NCI-H1930 (cell line): ENCODE measurements at places on chromosomes 16 and 17.

DNA sequence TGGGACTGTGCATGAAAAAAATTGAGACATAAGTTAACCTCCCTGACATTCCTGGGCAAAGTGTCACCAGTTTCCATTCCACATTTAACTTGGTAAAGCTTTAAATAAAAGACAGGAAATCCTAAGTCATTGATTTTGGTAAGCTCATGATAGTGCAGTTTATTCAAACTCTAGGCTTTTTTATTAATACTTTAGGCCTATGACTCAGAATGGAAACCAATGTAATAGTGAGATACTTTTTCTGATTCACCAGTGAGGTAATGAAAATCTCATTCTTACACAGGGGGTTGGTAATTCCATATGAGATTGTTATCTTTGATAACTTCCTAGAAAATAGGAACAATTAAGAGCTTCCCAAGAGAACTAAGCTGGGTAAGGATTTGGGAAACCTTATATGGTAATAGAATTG is 91.1 kb downstream of the NLK start:
- DNase-seq, result no peak

DNA sequence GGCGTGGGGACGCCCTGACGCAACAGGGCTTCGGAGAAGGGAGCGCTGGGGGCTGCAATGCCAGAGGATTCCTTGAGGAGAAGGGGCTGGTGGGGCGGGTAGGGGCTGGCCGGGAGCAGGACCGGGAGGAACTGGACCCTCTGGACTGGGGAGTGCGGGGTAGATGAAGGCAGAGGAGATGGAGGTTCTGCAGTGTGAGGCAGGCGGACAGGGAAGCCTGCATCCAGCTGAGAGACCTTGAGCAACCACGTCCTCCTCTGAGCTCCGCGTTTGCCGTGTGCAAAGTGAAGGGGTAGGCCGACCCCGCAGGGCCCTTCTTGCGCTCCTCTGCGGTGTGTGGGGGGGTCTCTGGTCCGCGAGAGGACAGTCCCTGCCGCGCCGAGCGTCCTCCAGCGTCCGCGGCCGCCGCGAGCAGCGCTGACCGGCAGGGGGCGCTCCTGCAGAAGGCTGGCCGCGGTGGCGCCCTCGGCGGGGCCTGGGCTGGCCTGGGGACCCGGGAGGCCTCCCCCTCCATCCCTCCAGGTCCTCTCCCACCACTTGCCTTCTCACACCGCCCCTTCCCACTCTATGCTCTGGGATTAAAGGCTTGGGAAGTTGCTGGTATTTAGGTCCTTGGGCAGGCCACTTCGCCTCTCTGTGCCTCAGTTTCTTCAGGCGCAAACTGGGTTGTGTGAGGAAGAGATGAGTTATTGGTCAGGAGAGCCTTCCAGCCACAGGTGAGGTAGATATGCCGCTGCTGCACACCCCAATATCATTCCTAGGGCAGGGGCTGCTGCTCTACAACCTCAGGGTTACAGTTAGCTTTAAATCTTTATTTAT is 9.6 kb upstream of the WNT9B start:
- DNase-seq, result peak; percentile 45

GRCh38 chr16:1488054-1488601 is 616 bp downstream of the PTX4 start:
- DNase-seq, result no peak

DNA sequence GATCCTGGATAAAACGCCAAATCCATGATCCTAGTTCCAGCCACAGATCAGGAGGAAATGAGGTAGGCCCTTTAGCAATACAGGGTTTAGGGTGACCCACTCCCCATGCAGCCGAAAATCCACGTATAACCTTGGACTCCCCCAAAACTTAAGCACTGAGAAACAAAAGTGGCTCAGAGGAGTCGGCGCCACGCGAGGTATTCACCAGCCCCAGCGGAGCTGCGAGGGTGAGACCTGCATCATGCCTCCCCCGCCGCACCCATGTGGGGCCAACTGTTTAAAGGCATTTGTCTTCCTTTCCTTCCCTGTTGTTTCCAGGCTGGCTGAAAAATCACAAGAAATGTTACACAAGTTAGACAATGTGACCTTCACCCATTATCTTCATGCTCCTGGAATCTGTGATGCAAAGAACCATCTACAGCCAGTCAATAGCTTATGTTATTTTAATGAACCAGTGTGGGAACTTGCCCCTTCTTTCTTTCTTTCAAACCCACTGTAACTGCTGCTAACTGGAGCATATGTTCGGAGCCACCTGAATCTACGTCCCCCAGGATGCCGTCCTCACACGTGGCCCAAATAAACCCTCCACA is 98.2 kb upstream of the METRNL start:
- no peak for DNase-seq

GRCh38 chr17:4599505-4600281 is 15.4 kb downstream of the SMTNL2 start:
- peak; percentile 42 for DNase-seq

DNA sequence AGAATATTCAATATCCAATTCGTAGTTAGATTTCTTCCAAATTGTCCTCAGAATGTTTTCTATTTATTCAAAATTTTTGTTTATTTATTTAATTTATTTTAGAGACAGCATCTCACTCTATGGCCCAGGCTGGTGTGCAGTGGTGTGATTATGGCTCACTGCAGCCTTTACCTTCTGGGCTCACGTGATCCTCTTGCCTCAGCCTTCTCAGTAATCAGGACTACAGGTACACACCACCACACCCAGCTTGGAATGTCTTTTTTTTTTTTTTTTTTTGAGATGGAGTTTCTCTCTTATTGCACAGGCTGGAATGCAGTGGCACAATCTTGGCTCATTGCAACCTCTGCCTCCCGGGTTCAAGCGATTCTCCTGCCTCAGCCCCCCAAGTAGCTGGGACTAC is 3.5 kb upstream of the DRG2 start:
- DNase-seq, result no peak

DNA sequence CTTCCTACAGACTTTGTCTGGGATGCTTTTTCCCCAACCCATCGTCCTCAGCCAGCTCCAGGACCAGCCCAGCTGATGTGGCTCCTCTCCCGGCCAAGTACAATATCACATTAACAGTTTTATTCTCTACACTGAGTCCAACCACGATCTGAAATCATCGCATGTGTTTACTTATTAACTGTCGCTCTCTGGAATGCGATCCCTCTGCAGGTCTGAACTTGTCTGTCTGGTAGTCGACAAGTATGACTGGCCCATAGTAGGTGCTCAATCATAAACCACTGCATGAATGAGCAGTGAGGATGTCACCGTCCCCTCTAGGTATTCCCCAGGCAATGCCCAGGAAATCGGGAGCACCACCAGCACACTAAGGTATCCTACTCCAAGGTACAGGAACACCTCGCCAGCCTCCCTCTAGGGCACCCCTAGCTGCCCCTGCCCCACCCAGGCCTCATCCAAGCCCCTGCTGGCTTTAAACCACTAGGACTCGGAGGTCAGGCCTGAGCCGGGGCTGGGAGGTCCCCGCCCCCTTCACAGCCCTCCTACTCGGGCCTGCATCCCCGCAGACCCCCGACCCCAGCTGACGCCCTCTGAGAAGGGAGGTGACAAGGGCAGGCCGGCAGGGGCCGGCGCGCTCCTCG is 27.7 kb downstream of the RTN4RL1 start:
- no peak for DNase-seq

DNA sequence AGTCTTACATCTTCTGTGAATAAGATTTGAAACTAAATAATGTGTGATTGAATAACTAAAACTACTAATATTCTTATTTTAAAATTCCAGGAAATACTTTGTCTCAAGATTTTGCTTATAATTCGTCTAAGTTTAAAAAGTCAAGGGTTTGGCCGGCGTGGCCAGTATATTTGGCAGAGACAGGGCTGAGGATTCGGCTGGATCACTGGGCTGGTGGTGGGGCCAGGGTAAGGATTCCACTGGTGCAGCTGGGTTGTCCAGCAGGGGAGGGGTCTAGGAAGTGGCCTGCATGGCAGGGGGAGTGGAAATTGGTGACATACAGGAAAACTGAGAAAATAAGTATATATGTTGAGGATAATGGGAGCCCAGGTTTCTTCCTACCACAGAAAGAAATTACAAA is 75.7 kb downstream of the MYO1D start:
- DNase-seq, result no peak

- no peak for DNase-seq
Measured at GRCh38 chr16:57394444-57394843, 10.1 kb upstream of the CCL17 start.

DNA sequence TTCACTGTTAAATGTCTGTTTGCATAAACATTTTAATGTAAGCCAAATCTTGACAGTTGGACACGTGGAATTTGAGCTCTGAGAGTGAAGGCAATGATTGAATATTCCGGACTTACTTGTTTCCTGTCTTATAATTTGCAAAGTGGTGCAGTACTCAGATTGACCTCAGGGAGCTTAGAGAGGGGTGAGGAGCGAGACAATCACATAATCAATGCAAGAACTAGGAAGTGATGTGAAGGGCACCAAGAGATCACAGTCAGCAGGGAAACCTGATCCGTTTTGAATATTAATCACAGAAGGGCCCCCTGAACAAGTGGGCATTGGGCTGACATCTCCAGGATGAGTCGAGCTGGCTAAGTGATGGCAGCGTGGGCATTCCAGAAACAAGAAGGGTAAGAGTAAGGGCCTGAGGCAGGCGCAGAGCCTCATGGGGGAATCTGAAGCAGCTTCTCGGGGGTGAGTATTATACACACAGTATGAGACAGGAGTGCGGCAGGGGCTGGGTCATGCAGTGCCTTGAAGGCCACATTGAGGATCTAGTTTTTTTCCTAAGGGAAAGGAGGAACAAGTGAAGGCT is 26.1 kb downstream of the TEX2 start:
- no peak for DNase-seq

GRCh38 chr17:75820094-75821080 is 23.8 kb downstream of the UNC13D start:
- DNase-seq, result no peak

DNA sequence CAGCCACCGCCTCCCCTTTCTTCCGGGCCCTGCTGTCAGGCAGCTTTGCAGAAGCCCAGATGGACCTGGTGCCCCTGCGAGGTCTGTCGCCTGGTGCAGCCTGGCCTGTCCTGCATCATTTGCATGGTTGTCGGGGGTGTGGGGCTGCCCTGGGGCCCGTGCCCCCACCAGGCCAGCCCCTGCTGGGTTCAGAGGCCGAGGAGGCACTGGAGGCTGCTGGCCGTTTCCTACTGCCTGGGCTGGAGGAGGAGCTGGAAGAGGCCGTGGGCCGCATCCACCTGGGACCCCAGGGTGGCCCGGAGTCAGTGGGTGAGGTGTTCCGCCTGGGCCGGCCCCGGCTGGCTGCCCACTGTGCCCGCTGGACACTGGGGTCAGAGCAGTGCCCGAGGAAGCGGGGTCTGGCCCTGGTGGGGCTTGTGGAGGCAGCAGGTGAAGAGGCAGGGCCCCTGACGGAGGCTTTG is 5.5 kb upstream of the TGFB1I1 start:
- no peak for DNase-seq

- DNase-seq, result no peak
Measured at GRCh38 chr16:283033-283805, at the start of gene PDIA2. Gene PDIA2, plus strand, starts transcription at chr16:283164. Its CDS starts 6 bp downstream, at chr16:283170.
